ENCODE measurements at places on chromosomes 1 and 21. TPM values are rescaled to one million over a fixed set of nuclear protein-coding genes. Genes with fewer than 3 reads are reported as not detected.

DNA sequence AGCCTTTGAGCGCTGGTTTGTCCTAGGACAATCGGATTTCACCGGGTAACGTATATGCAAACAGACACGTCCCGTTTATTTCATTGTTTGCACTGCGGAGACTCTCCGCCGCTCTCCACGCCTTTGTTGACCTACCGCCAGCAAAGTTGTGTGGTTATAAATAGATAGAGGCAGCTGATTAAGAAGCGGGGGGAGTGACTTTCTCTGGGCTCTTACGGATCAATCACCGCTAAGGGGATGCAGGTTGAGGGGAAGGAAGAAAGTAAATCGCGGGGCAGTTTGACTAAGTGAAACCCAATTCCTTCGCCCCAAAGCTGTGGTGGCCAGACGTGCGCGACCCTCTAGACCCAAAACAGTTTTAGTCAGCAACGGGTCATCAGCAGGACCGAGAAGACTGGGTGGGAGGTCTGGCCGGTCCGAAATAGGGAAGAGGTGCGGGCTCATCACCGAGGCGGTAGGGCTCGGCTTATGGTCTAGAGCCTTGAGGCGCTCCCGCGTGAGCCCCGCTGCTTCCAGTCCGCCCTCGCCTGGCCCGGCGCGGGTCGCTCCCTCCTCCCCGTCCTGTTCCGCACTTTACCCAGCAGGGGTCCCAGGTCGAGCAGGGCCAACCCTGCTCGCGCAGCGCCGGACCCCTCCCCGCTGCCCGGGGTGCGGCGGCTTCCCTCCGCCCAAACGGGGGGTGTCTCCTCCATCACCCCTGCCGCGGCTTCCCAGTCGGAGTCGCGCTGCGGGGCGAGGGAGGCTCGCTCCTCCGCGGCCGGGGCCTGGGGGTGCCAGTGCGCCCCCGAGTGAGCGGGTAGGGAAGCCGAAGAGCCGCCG lies 120.8 kb upstream of the RRP15 start:
- DNase-seq = peak; percentile 58

DNA sequence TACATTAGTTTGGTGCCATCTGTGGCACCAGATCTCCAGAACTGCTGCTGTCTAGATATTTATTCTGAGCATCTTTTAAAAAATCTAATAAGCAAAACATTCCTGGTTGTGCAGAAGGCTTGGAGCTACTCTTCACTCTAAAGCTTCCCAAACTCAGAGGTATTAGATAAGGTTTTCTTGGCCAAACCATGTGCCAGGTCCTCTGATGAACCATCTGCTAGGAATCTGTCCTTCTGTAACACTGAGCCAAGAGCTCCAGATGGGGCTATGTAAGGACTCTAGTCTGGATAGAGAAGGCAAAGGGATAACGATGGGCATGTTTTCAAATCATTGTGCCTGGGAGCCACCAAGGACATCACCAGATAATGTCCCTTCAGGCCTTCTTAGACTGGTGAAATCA lies 410.6 kb downstream of the NTNG1 start:
- no peak for DNase-seq

GRCh38 chr1:6358757-6359201 lies 34.8 kb downstream of the ACOT7 start:
- peak; percentile 88 for DNase-seq

DNA sequence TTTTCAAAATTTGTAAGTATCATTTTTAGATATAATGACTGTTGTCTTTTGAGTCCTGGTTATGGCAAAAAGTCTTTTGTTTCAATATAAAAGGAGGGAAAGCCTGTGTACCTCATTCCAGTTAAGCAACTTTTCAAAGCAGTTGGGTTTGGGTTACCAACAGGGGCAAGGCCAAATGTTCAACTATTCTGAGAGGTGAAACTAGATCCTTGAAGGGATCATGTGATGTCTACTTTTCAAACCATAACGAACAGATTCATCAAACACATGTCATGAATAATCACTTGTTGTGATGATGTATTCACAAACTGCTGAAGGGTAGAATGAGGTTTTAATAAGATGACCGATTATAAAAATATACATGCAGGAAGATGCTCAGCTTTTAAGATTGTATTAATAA lies 171.3 kb downstream of the HHAT start:
- DNase-seq = no peak

GRCh38 chr21:33189237-33189636 lies 40.5 kb upstream of the IFNAR2 start:
- DNase-seq = no peak

GRCh38 chr1:182196897-182197870 lies 135.7 kb upstream of the ZNF648 start:
- DNase-seq = no peak

DNA sequence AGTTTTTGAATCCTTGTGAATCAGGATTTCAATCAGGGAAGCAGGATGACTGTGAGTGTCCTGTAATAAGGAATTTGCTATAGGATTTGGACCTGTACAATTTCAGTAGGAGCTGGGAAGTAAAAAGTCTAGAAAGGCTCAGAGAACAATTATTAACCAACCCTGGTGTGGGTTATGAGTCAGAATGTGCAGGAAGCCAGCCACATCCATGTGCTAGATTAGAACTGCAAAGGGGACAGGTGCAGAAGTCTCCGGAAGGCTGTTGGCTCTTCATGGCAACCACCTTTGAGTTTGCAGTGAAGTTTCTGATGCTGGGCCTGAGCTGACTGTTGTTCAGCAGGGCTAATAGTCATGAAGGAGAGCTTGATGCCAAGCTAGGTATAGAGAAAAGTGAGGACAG lies 70.7 kb downstream of the SPATA46 start:
- DNase-seq = no peak

- DNase-seq = no peak
Observed at GRCh38 chr21:18771845-18772380, 368.3 kb upstream of the TMPRSS15 start.

DNA sequence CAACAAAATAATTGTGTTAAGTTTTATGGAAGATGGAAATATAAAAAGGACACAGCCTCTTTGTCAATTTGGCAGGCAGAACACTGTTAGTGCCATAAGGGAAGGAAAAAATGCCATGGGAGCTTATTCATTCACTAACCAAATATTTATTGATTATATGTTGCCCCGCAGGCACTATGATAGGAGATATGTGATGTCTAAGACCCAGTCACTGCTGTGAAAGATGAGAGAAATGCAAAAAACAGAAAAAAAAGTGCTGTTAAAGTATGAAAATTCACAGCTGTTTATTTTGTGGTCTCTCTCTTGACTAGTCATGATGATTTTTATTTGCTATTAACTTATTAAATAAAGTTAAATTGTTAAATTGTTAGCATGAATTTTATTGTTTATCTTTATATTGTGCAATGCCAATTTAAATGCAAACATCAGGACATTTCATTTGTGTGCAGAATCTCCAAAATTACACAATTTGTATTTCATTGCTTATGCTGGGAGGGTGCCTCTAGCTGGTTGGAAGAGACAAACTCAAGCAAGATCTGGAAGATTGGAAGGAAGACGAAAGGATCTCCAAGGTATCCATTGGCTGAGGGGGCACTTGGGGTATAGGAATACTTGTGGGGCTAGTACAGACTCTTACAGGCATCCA lies 17.8 kb upstream of the PTGFR start:
- no peak for DNase-seq

GRCh38 chr1:2318314-2319278 lies 72.8 kb downstream of the MORN1 start:
- DNase-seq = no peak

DNA sequence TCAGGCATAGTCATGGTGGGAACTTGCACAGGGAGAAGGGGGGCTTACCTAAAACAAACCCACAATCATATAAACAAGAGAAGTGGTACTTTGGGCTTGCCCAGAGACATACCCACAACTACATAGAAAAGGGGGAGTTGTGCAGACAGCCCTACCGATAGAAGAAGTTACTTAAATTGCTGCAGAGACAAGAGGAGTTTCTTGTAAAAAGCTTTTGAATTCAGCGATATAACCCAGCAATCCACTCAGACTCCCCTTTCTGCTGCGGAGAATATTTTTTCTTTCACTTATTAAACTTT lies 164.0 kb upstream of the ETV3 start:
- DNase-seq = no peak

DNA sequence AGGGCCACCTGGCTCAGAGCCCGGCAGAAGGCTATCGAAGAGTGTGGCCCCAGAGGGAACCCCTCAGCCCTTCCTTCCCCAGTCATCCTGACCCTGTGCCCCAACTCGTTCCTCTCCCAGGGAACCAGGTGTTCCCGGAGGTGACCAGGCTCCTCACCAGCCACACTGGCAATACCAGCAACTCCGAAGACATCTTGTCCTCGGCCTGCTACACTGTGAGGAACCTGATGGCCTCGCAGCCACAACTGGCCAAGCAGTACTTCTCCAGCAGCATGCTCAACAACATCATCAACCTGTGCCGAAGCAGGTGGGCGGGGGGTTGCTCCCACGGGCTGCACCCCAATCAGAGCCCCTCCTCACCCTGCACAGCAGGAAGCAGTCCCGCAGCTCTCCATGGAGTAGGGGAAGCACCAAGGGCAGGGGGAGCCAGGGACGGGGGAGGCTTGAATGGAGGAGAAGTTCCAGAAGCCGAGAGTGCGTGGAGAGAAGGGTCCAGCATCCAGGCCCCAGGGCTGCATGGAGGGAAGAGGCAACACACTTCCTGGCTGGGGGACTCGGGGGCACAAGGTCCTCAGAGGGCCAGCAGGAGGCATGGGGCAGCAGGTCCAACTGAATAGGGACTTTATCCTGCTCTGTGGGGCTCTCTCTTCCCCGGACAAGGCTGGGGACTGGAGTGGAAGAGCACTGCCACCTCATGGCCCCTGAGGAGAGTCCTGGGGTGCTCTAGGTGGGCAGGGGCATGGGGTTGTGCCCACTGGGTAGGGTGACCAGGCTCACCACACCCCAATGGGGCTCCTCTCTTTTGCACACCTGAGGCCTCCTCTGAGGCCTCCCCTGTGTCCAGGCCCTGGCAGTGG lies 41.7 kb downstream of the PKP1 start:
- no peak for DNase-seq

DNA sequence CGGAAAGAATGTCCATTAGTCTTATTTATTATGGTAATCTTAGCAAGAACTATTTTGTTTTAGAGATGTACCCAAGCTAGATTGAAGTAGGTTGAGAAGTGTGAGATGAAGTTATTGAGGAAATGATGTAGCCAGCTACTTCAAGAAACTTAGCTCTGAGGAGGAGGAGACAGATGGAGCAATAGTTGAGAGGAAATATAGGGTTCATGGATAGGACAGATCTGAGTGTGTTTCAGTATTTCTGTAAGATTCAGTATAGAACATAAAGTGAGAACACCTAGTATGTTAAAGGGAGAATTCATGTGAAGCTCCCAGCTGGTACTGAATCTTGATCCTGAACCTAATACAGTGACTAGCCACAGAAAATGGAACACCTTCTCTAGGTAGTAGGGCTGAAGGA lies 28.9 kb downstream of the TSNAX start:
- DNase-seq = no peak

DNA sequence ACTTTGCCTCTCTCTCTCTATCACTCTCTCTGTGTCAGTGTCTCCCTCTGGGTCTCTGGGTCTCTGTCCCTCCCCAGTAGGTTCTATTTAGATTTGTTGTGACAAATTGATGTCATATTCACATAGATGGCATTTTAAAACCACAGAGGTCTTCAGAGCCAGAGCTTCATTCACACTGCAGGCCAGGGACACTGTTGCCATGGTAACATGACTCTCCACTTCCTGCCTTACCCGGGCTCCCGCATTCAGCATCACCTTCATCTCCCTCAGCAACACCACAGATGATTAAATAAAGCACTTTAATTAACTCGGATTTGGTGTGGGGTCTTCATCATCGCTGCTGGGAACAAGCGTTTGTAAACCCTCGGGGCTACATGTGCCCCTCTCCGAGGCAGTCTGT lies 132.6 kb downstream of the ETS2 start:
- peak; percentile 85 for DNase-seq

- DNase-seq = no peak
Observed at GRCh38 chr1:219433001-219433400, 179.9 kb downstream of the ZC3H11B start.

GRCh38 chr1:242185731-242186130 lies 186.8 kb upstream of the MAP1LC3C start:
- no peak for DNase-seq

GRCh38 chr1:52164604-52165003 lies 22.7 kb downstream of the ZFYVE9 start:
- DNase-seq = no peak

DNA sequence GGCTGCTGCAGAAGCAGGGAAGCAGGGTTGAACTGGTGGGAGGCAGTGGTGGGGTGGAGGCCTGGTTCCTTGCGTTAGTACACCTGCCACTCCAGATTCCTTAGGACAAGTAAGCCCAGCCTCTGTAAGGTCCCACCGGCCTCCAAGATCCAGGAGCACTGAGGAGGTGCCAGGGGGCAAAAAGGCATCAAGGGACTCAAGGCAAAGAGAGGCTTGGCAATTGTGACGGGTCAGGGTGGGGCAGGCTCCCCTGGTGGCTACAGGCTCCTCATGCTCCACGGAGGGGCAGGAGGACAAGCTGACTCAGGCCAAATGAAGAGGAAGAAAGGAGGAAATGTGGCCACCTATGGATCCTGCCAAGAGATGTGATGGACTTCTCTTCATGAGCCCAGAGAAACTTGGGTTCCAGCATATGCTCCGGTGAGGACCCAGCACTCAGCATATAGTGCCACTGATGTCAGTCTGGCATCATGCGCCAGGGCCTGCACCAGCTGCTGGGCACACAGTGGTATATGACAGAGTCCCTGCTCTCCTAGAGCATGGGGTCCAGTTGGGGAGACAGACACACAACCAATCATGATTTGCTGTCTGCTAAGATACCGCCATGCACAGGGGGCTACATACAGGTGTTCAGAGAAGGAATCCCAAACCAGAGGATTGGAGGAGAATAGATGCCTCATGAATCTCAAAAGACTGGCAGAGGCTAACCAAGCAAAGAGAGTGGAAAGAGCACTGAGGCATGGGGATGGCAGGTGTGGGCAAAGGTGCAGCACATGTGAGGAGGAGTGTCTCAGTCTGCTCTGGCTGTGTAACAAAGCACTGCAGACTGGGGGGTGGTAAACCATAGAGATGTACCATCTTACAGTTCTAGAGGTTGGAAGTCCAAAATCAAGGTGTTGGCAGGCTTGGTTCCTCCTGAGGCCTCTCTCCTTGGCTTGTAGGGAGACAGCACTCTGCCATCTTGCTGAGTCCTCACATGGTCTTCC lies 249.7 kb downstream of the RHOU start:
- no peak for DNase-seq

DNA sequence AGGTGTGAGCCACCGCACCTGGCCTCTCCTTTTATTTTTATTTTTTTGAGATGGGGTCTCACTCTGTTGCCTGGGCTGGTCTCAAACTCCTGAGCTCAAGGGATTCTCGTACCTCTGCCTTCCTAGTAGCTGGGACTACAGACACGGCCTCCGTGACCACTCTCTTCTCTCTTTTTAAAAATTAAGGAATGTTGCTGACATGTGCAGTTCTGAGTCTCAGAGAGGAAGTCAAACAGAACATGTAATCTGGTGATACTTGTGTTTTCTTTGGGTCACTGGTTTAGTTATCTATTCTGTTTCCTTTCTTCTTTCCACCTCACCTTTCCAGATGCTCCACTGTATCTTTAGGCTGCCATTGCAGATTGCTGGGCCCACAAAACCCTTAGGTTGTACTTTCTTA lies 2.7 kb downstream of the WDTC1 start:
- no peak for DNase-seq

GRCh38 chr1:172357753-172358385 lies 62.6 kb upstream of the C1orf105 start:
- DNase-seq = no peak

The CR1L gene
- total RNA-seq = not detected

The MYBPH gene
- not detected for total RNA-seq

The TDRD5 gene
- not detected for total RNA-seq

The TMEM52 gene
- total RNA-seq = 1.1 TPM
